ENCODE measurements at places on chromosomes 4 and X.
A peak's percentile ranks its signal among the peaks of the same experiment; 100 is the strongest.

DNA sequence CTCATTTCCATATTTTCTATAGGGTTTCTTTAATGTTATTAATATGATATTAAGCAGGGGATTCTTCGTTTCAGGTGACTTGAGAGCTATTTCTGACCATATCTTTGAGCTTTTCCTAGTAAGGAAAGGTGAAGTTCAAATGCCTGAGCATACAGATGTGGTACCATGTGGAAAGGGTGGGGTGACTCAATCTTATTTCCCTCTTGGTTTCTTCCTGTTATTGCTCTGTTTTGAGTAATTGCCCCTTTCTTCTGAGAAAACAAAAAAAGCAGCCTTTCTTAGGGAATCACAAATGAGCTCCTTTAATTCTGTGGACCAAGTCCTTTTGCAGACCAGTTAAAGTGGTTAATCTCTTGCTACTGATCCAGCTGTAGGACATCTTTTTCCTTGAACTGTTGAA lies 41.0 kb upstream of the AGA start:
- DNase-seq: no peak

DNA sequence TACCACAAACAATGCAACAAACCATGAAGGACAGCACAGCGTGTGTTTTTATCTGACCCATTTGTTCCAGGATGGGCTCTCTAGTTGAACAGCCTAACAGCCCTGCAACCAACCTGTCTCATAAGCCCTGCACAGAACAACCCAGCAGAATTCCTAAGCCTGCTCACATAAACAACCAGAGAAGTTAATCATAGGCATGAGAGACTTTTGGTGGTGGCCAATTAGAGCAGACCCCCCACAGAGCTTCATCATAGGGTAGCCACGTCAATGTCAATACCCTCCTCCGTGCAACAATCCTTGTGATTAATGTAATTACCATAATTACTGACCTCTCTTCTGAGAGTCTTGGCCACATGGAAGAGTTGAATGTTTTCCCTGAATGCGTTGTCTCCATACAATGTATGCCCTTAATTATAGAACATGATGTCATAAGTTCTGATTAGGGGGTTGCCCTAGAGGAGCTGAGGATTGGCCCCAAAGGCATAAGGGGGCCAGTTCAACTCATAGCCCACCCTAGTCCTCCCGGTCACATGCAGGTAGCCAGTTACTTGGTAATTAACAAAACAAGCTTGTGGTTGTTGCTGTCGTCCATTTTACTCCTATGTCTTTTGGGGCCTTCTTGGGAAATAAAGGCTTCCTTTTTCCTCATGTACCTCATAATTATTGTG lies 92.7 kb downstream of the SYNPO2 start:
- DNase-seq: no peak

- no peak for DNase-seq
These were observed 470.2 kb downstream of the IQCM start for GRCh38 chr4:149345424-149345823.

GRCh38 chr4:166816890-166817289 lies 417.4 kb downstream of the SPOCK3 start:
- DNase-seq: peak; percentile 28
